RWPE1 (cell line): ENCODE measurements at places on chromosomes 12 and 14.

DNA sequence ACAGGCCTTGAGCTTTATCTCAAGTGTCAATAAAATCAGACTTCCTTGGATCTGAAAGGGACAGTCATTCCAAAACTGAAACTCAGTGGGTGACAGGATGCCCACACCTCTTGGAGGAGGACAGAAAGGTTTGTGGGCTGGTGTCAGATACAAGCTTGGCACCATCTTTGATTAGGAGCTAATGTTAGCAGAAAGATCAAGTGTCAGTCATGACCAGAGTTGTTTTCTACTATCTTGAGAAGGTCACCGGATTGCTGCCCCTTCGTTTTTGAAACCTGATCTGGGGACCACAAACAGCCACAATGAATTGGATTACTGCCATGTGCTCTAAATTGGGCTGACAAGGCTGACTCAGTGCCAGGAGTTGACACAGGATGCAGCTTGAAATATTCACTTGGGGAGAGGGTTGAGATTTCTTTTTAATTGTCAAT, 88.3 kb downstream of the OTOGL start:
- DNase-seq = no peak

DNA sequence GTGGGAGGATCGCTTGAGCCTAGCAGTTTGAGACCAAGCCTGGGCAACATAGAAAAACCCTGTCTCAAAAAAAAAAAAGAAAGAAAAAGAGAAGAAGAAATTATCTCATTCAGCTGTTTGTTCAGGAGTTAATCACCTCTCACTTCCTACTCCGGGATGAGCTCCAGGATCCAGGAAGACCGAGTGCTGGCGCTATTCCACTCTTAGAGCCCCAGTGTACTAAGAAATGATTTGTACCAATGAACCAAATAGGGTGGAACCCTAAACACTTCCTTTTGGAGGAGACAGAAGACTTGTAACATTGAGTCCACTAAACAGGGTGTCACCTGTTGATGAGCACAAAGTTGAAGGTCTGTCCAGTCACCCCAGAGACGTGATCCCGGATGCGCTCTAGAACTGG, 3.6 kb downstream of the ALKBH2 start:
- no peak for DNase-seq

- no peak for DNase-seq
These were observed 11.1 kb downstream of the GPR84 start for GRCh38 chr12:54352891-54353874.

GRCh38 chr12:55670276-55670675, 33.6 kb downstream of the OR10P1 start:
- DNase-seq = no peak

- DNase-seq = peak; percentile 27
These were observed 6.2 kb downstream of the FOXJ2 start for GRCh38 chr12:8038659-8039114.

GRCh38 chr12:98998697-98999299, 353.7 kb downstream of the APAF1 start:
- DNase-seq = peak; percentile 55

DNA sequence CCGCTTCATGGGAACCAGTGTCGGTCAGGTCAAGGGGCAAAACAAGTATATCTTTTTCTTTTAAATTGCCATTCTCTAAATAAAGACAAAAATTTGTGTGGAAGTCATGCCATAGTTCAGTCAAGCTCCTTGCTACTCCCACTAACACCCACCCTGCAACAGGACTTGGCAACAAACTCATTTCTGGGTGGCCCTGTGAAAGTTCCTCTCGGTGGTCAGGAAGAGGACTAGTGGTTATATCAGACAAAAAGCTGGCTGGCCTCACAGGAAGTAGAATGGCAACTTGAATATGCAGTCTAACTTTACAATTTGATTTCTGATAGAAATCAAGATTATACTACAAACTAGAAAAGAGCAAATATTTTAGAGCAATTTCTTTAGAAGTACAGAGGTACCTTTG, 11.2 kb downstream of the DHRS7 start:
- DNase-seq = no peak

DNA sequence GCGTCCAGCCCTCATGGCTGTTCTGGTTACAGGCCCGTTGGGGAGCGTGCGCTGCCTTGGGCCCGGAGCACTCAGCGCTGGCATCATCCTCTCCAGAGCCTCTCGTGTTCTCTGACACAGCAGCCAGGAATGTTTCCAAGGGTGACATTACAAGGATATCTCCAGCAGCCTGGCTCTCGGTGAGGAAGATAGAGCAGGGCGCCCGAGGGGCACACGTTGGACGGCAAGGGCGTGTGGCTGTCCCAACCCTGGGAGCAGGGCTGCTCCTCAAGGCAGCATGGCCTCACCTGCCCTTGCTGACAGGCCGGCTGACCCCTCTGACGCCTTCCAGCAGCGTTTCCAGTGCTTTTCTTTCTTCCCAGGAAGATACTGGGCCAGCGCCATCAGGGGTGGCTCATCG, 14.4 kb downstream of the LRCOL1 start:
- DNase-seq = no peak

- peak; percentile 86 for DNase-seq
These were observed at the start of gene PIGH for GRCh38 chr14:67599698-67600561. Gene PIGH (minus strand): TSS chr14:67600268. CDS start chr14:67600203, 65 bp downstream.

GRCh38 chr12:16605642-16606116, 283 bp downstream of the LMO3 start:
- DNase-seq = no peak

DNA sequence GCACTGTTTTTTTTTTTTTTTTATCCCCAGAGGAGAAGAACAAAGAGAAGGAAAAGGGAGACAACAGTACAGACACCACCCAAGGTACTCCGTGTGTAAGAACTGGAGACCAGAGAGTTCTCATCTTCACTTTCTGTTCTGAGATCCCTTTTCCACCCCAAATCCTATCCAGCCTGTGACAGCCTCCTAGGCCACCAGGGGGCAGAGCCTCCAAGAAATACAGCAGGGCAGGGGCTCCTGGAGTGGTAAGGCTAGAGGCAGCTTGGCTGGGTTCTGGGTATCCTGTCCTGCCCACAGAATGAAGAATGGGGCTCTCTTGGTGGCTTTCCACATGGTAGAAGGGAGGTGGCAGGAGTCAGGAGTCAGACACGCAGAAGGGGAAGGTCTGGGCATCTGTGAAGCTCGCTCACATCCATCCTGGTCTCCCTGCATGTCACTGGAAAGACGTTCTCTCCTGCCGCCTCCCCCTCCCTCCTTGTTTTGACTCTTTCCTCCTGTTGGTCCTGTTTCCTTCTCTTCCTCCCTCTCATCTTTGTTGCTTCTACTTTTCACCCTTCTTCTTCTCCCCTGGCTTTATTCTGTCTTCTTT, 12.0 kb downstream of the CLSTN3 start:
- peak; percentile 48 for DNase-seq

DNA sequence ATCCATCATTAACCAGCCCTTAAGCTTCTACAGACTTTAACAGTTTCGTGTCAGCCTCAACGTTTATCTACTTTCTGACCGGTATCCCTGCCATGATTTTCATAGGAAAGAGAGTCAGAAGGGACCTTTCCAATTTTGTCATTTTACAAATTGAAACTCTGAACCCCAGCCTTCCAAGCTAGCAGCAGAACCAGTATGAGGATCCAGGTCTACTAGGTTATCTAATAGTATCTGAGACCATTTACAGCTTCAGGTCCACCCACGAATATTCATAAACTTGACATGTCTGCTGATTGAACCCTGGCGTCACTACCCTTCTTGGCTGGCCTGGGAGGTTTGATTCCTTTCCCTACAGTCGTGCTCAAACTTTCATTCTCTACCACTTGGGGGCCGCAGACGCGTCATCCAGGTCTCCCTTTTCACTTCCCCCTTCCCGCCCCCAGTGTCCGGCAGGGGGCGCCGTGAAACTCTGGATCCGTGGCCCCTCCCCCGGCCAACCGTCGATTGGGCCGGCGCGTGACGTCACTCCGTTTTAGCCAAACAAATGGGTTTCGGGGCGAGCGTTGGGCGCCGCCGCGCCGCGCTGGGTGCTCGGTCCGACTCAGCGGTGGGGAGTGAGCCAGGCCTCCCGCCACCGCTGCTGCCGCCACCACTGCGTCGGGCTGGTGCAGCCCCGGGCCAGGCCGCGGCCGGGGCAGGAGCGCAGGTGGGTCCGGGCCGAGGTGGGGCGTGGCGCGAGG, at the start of gene FBXO34:
Gene FBXO34 (plus strand): TSS at position 590 of the 740 bp plus-strand sequence. CDS start 78,970 bp downstream, outside the sequence.
- peak; percentile 97 for DNase-seq

GRCh38 chr12:83123039-83123438, 436.3 kb downstream of the TMTC2 start:
- no peak for DNase-seq

DNA sequence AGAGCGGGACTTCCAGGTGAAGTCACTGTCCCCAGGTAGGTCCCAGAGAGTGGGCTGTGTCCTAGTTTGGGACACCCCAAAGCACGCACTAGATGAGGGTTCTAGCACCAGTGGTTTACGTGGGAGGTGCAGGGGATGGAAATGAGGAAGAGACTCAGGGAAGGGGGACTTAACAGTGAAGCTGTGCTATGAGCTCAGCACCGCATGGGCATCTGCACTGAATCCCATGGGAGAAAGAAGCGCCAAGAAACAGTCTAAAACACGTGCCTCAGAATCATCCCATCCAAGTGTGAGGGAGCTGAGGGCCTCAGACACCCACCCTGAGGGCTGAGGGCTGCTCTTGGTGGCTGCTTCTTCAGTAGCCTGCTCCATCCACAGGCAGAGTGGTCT, 71.5 kb upstream of the ZFP36L1 start:
- DNase-seq = no peak

GRCh38 chr14:96405677-96406076, 13.7 kb downstream of the AK7 start:
- no peak for DNase-seq

DNA sequence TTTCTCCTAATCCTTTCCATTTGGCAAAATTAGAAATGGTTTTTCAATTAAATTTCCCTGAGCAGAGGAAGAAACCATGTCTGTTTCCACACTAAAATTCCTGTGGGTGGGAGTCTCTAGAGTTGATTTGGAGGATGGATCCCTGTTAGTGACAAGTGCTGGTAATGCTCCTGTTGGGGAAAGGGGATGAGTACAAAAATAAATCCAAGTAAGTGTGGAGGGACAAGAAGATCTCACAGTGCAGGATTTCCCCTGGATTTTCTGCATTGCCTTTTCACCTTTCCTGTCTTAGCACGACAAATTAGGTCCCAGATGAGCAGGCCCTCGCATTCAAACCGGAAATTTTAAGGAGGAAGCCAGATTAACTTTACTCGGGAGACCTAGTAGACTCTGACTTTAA, 107.5 kb downstream of the DAD1 start:
- DNase-seq = no peak

- no peak for DNase-seq
These were observed 129.1 kb upstream of the TMCC3 start for GRCh38 chr12:94779485-94779884.

DNA sequence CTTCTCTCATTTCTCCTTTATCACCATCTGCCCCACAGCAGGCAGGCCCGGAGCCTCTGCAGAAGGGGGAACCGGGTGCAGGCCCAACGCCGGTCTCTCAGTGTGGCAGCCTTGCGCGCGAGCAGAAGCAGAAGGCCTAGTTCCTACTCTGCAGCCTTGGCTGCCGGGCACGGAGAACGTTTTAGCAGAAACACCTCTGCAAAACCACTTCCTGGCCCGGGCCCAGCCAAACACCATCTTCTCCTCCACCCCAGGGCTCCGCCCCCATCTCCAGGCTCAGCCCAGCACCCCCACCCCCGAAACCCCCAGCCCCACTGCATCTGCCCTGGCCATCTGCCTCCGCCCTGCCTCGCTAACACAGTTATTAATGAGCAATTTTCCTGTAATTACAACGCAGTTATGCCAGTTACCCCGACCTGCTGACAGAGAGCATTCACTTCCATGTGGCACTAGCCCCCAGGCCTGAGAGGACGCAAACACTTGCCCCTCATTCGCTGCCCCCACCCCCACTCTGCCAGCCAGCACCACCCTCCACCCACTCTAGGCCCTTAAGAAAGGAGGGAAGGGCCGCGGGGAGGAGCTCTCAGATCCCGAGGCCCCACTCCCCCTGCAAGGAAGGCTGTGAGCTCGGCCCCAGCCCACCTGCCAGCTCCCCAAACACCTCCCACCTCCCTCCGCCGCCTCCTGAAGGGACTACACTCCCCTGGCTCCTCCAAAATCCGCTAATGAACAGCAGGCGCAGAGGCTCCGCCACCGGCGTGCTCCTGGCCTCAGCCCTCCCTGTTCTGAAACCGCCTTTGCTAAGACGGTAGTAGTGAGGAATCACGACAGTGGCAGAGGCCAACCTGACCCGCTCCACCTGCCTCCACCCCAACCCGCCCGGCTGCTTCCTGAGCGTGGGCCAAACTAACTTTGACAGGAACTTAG, 44.7 kb upstream of the FBRSL1 start:
- DNase-seq = no peak

DNA sequence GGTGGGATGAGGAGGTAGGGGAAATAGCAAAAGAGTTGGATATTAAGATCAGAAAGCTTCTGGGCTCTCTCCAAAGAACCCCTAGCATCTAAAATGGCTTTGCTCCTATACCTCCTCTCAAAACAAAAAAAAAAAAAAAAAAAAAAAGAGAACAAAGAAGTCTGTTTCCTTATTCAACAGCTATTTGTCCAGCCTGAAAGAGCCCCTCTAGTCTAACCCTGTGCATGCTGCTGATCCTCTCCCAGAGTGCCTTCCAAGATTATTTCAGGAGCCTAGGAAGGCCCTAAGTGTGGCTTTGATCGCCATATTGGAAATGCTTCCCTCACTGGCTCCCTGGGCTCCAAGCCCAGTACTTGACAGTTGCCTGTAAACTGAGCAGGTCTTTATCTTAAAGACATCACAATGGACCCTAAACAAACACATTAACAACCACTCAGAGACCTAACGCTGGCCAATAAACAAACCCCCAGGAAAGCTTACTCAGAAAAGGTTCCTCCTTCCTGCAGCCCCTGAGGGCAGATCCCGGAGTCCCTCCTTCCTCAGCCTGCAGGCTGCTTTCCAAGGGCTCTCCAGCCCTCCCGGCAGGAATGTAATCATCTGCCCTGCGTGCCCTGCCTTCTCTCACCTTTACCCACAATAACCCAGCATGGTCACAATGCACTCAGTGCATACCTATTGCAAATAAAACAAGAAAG, 17.4 kb upstream of the COL2A1 start:
- peak; percentile 60 for DNase-seq

- DNase-seq = no peak
These were observed 23.2 kb upstream of the CCNT1 start for GRCh38 chr12:48739618-48740269.

DNA sequence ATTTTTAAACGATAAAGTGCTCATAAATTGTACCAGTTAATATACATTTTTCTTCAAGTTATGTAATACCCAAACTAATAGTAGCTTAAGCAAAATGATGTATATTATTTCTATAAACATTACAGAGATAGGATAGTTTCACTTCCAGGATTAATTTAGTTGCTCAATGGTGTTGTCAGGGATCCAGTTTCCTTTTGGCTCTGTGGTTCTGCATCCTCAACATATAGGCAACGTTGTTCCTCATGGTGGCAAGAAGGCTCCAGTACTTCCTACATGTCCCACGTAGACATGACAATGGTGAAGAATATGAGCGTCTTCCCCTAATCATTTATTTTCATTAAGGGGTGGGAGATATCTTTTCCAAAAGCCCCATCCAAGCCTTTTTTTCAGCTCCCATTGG, 60.7 kb upstream of the DCD start:
- no peak for DNase-seq

- DNase-seq = no peak
These were observed 50.0 kb downstream of the PTPRO start for GRCh38 chr12:15372352-15372751.
